ENCODE measurements at places on chromosomes 2 and 18.

DNA sequence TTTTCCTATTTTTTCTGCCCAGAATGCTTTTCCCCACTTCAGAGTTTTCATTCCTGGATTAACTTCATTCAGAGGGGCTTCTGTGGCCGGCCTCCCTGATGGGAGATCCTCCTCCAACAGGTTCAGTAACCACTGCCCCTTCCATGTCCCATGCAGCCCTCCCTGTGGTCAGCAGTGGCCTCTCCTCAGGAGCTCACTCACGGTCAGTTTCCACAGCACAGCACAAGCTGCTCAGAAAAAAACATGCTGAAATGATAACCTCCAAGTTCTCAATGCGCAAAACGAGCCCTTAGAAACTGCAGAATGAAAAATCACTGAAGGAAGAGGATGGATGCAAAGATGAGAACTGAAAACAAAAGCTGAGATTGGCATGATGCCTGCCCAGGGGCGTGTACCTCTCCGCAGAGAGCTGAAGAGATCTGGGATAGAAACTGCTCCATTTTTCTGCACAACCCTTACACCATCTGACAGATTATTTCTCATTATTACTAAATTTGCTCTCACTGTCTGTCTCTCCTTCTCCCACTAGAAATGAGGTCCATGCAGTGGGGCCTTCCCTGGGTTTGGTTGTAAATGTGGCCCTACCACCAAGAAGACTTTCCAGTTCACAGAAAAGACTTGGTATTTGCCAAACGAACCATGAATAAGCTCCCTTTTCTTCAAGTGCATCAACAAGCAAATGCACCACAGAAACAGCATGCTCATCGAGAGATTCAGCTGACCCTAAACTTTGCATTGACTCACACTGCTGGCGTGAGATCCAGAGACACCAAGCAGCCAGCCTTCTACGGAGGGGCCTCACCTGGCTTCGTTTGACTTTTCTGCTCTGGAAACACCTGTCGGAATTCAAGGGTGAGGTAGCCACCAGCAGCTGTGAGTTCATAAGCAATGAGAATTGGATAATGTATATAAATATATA, 51.5 kb downstream of the TMEM18 start:
- no peak for DNase-seq

GRCh38 chr2:12847694-12848575, 131.2 kb downstream of the TRIB2 start:
- no peak for DNase-seq

DNA sequence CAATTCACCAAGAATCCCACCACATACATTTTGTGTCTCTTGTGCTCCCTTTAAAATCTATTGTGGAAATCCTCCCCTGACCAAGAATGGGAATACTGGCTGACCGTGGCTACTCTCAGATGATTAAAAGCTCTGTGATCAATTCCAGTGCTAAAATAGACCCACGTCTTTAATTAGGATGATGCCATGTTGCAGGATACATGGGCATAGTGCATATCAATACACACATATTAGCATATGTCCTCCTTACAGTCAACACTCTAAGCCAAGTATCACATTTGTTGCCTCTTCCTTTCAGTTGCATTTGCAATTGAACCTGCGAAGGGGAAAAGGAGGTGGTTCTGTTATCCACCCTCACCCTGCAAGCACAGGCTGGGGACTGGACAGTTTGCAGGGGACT, 41.8 kb downstream of the SPP2 start:
- no peak for DNase-seq

DNA sequence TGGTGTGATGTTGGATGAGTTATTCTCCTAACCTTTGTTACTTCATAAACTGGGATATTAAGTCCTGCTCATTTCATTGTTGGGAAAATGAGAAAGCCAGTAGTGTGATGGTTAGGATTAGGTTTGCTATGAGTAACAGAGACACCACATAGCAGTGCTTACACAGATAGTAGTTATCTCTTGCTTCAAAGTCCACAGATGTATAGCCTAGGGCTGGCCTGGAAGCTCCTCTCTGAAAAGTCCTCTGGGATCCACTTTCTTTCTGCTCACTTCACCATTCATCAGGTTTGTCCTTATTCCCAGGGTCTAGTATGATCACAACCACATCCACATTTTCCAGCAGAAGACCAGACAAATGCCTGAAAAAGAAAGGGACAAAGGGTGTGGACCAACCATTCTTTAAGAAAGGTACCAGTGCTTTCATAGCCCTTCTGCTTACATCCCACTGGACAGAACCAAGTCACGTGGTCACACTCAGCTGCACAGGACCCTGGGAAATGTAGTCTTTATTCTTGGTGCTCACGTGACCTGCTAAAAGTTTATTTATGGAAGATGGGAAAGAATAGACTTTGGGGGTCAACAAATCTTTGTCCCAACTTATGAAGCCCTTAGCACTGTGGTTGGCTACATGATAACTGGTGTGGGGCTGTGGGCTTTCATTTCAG, 108.9 kb downstream of the INSIG2 start:
- no peak for DNase-seq

GRCh38 chr2:164803776-164804466, 37.7 kb downstream of the COBLL1 start:
- no peak for DNase-seq

DNA sequence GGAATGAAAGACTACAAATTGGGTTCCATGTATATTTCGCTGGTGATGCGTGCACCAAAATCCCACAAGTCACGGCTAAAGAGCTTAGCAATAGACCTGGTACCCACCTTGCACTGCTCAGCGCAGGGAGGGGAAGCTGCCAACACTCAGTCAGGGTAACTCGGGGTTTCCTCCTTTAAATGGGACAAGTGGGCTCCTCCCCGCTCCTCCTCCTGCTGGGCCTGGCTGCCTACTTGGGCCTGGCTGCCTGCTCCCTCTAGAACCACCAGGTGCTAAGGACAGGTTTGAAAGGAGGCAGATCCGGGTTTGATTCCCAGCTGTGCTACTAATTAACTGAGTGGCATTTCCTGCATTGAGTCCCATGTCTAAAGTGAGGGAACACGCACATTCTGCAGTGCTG, 23.4 kb downstream of the MYO7B start:
- DNase-seq, result no peak

DNA sequence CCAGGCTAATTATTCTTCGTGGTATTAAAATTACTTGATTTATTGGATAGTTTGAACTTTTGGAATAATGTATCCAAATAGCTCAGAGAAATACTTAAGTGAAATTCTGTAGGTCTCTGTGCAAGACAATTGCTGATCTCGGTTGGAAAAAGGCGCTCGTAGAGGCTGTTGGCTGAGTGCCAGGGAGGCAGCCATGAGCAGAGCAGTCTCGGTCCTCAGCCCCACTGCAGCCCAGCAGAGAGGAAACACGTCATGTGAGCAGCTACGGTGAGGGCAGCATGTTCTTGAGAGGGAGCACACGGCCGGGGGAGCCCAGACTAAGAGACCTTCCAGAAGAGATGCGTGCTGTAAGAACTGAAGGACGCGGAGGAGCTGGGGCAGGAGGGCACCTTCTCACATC, 42.5 kb downstream of the DCDC2C start:
- no peak for DNase-seq

DNA sequence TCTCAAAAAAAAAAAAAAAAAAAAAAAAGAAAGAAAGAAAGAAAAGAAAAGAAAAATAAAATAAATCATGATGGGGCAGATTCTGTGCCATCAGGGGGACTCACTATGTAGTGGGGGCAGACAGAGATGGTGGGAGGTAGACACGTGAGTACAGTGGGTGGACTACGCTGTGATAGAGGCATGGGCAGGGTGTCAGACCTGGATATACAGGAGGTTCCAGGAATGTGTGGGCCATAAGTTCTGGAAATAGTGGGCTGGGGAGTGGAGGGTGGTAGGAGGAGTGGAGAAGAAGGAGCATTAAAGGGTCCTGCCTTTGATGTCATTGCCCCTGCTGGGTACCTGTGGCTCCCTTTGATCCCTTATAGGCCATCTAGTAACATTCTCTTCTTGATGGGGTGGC, 8.8 kb upstream of the WNT6 start:
- DNase-seq, result no peak

- no peak for DNase-seq
Measured at GRCh38 chr18:79866889-79867574, 69.3 kb downstream of the KCNG2 start.

GRCh38 chr2:105449076-105449475, 50.2 kb upstream of the FHL2 start:
- DNase-seq, result no peak

DNA sequence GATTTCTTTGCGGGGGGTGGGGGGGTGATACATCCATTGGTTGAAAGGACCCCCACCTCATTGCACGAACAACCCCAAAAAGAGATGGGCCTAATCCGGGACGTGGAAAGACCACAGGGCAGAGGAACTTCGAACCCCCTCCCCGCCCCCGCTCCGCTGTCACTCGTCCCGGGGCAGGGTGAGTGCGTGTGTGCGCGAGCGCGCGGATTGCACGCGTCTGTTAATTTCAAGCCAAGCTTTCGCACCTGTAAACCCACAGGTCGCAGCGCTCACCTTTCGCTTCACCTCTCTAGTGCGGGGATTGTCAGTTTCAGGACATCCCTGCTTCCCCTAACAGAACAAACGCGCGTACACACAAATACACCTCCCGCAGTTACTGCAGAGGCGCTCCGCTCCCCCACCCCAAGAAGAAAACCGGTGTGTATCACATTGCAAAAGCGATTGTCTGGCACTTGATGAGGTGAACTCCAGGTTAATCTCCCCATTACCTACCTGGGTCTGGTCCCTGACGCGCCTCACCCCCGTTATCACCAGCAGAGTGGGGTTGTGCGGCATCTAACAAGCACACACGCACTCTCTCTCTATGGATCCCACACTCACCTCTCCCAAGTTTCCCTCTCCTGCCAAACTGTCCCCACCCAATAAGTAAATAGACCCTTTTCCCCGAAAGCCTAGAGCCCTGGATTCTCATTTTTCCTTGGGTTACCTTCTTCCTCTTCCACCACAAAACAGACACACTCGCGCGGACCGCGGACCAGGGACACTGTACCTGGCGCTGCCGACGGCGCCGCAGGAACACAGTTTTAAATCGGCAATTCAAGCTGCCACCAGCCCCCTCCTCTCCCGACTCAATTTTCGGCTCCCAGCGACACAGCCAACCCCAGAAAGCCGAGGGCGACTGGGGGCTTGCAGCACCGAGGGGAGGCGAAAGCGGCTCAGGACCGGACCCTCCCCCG, 1.0 kb downstream of the CYP26B1 start:
- DNase-seq, result no peak

GRCh38 chr2:1652034-1652790, 92.1 kb downstream of the PXDN start:
- no peak for DNase-seq

- DNase-seq, result no peak
Measured at GRCh38 chr2:223994562-223995162, 37.4 kb downstream of the MRPL44 start.

- DNase-seq, result peak; percentile 62
Measured at GRCh38 chr2:160109939-160110673, 47.7 kb upstream of the PLA2R1 start.

- no peak for DNase-seq
Measured at GRCh38 chr18:57435846-57436190, 644 bp downstream of the ONECUT2 start.

DNA sequence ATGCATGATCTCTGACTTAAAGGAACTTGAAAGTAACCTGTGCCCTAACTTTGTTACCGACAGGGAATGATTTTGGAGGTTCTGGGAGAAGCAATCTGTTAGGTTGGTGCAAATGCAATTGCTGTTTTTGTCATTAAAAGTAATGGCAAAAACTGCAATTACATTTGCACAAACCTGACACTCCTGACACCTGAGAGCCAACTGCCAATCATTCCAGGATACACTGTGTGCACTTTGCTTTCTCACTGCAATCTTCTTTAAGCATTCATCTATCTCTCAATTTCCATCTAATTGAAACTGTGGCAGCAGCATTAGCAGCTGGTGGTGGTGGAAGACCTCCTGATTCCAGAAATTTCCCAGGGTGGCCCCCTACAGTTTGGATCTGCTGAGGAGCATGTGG, 87.6 kb upstream of the CYP1B1 start:
- DNase-seq, result no peak

DNA sequence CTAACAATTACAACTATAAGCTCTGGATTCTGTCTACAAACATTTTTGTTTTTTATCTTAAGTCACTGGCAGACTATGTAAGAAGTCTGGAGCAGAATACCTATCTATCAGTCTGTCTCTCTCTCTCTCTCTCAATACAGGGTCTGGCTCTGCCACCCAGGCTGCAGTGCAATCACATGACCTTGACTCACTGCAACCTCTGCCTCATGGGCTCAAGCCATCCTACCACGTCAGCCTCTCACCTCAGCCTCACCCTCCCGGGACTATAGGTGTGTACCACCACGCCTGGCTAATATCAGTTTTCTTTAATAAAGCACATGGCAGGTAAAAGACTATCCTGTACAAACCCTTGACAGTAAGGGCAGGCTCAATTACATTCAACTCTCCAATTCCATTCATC, 96.9 kb downstream of the OSBPL1A start:
- DNase-seq, result no peak

DNA sequence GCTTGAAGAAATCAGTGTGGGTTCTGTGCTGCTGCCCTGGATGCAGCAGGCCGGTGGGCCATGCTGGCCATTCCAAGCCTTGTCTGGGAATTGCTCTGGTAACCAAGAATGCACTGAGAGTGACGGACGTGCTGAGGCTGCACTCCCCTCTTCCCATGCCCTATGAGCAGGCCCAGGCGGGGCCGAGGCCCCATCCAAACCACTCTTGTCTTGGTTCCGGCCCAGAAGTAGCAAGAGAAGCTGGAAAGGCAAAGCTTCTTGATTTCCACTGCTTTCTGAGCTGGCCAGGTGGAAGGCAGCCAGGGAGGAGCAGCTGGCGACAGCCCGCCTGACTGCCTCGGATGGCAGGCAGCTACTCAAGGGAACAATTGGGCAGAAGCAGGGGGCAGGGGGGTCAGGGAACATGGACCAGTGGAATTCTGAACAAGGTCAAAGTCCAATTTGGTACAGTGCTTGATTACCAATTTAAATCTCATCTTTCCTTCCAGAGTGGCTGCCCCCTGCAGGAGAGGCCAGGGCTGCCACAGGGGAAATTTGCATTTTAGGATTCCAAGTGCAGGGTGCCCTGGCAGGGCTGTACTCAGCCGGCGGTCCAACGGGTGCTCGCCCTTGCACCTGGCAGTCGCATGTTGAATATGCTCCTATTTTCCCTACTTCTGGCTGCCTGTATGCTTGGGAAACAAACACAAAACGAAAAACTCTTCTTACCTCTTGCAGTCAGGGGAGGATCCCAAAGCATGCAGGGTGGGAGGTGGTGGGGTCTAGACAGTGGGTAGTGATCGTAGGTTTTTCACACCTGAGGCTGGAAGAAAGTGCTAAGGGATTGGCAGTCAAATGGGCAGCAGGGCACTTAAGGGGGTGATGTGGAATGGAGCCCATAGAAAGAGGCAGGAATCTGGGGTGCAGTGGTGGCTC, 67.3 kb downstream of the LIPG start:
- no peak for DNase-seq

GRCh38 chr2:14385043-14385442, 247.5 kb upstream of the LRATD1 start:
- DNase-seq, result no peak
